Stimulated activated CD4-positive, alpha-beta T cell treated with anti-CD3 and anti-CD28 coated beads, Interleukin-15, amount 100 ng/mL, for 48 hours (primary cell): ENCODE measurements at places on chromosomes 3 and 15.
A peak's percentile ranks its signal among the peaks of the same experiment; 100 is the strongest.

GRCh38 chr3:18190646-18191045 is 234.5 kb downstream of the SATB1 start:
- no peak for DNase-seq

DNA sequence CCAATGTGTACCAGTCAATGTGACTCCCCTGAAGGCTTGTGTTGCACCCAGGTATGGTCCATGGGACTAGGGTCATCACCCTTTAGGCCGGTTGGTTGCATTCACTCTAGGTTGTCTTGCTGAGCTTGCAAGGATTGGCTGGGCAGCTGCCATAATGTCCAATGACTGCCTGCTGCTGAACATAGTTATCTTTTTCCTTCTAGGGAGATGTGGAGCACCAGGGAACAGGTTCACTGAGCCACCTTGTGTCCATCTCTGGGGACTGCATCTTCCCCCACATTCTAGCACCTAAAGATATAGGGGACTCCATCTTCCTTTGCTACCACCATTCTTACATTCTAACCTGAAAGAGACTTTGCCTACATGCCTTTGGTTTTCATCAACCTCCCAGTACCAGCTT is 580.4 kb upstream of the TBL1XR1 start:
- DNase-seq: peak; percentile 7

DNA sequence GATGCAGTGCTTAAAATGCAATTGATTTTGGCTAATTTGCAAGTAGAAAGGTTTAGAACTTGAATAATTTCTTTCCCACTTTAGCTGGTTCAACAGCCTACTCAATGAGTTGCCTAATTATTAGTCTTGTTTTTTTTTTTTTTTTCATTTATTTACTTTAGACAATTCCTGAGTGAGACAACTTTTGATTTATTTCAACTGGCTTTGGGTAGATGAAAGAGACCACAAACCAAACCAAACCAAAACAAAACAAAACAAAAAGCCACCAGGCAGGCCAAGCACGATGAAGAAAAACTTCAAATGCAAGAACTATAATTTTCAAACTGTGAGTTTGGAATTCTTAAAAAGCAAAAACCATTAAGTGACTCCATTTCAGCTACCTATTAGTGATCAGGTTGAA is 469.9 kb downstream of the GBE1 start:
- DNase-seq: no peak

- no peak for DNase-seq
These were observed 60.7 kb upstream of the HEG1 start for GRCh38 chr3:125116311-125117080.

DNA sequence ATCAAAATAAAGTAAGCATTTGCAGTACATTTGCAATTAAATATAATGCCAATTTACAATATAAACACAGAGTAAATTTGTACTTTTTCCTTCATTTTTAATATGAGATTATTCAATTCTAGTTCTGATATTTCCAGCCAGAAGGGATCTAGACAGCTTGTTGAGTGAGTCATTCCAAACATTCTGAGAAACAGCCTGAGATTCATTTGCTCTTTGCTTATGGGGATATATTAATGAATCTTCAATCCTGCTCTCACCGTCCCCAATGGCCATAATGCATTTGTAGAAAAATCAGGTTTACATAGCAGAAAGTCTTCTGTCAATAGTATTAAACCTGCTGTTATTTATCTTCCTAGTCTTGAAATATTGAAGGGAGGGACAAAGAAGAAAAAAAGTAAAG is 554.2 kb downstream of the TUSC7 start:
- no peak for DNase-seq

GRCh38 chr15:68983961-68984481 is 30.5 kb upstream of the NOX5 start:
- DNase-seq: no peak

- no peak for DNase-seq
These were observed 98.9 kb downstream of the DNAJB8 start for GRCh38 chr3:128367761-128368160.

DNA sequence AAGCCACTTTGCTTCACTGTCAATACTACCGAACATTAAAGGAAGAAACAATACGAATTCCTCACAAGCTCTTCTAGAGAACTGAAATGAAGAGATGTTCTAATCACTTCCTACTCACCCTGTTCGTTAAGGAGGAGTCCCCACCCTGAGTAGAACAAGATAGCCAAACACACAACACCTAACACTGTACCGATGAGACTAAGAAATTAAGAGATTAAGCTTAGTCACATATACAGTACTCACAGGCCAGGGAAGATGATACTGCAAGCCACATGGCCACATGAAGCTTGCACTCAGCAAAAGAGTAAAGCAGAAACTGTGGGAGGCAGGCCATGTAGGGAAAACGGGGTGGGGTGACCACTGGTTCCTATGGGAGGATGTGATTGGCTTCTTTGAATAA is 48.0 kb downstream of the CGGBP1 start:
- no peak for DNase-seq

DNA sequence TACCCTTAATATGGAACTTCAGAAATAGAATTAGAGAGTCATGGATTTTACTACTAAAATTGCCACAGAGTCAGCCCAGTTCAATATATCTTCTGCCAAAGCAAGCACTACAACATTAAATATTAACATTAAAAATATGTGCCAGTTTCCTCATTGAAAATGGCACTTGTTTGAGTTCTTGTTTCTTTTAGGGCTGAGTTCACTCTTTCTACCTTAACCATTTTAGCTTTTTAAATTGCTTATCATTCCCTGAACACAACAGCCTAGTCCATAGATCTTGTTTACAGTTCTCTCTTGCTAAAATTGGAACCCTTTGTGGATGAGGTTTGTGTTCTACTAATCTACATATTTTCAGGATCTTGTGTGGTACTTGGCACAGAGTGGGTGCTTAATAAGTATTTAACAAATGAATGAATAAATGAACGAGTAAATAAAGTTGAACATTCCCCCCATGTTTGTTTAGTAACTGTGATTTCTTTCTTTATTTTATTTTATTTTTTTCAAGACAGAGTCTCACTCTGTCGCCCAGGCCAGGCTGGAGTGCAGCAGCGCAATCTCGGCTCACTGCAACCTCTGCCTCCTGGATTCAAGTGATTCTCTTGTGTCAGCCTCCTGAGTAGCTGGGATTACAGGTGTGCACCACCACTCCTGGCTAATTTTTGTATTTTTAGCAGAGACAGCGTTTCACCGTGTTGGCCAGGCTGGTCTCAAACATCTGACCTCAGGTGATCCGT is 46.0 kb upstream of the SLC7A14 start:
- DNase-seq: no peak

GRCh38 chr3:190566043-190566933 is 52.4 kb downstream of the IL1RAP start:
- peak; percentile 78 for DNase-seq

DNA sequence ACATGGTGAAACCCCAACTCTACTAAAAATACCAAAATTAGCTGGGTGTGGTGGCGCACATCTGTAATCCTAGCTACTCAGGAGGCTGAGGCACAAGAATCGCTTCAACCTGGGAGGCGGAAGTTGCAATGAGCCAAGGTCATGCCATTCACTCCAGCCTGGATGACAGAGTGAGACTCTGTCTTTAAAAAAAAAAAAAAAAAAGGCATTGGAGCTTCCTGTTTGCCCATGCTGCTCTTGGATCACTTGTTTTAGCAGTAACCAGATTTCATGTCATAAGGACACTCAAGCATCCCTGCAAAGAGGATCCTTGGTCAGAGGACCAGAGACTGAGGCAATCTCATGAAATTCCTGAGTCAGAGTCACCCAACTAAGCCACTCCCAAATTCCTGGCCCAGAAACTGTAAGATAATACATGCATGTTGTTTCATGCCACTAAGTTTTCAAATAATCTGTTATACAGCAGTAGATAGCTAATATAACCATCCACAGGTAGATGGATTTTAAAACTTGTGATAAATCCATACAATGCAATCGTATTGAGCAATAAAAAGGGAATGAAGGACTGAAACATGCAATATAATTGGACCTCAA is 82.0 kb upstream of the XXYLT1 start:
- no peak for DNase-seq

- peak; percentile 81 for DNase-seq
These were observed at the start of gene BSN for GRCh38 chr3:49553692-49554632. TSS of gene BSN (plus strand) at chr3:49554477. CDS start at chr3:49554603, 126 bp downstream.

DNA sequence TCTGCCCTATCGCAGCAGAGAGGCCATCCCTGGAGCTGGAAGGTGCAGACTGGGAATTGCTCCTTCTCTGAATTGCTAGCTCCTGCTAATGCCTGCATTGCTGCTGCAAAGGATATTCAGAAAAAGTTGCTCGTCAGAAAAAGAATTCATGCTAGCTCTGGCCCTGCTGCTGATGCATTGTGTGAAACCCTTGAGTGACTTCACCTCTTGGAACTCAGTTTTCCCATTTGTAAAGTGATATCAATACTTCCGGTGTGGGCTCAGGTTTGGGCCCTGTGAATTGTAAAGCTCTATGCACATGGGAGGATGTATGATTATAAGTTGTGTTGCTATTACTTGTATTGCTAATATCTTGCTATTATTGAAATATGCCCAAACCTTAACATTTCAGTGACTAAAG is 11.4 kb downstream of the SQOR start:
- DNase-seq: no peak

- no peak for DNase-seq
These were observed 5.9 kb downstream of the CASR start for GRCh38 chr3:122189357-122189756.

GRCh38 chr15:69546182-69546581 is 93.6 kb downstream of the RPLP1 start:
- no peak for DNase-seq

- DNase-seq: no peak
These were observed 19.0 kb upstream of the CSTA start for GRCh38 chr3:122305818-122306621.

GRCh38 chr3:188664795-188665194 is 507.0 kb upstream of the TPRG1 start:
- no peak for DNase-seq

- no peak for DNase-seq
These were observed 192.2 kb downstream of the SUCLG2 start for GRCh38 chr3:67462187-67462586.

GRCh38 chr3:71050538-71051258 is 532.8 kb downstream of the FOXP1 start:
- DNase-seq: no peak

GRCh38 chr15:78540141-78540870 is at the start of gene PSMA4:
TSS of gene PSMA4 (plus strand) at chr15:78540444. CDS start at chr15:78541928, 1,484 bp downstream.
- peak; percentile 90 for DNase-seq

DNA sequence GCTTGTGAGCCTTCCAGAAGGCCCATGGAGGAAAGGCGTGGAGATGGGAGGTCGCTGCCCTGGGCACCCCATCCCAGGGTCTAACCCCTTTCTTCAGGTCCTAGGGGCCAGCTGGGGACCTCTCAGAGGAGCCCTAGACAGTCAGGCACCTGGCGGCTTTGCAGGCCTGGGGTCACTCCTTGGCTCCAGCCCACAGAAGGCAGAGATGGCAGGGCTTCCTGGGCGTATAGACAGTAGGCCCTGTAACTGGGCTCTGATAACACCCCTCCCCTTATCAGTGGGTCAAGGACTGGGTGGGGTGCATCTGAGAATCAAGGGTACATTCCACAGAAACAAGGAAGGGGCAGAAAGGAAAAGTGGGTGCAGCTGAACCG is 16.7 kb downstream of the ZDHHC19 start:
- DNase-seq: no peak

- no peak for DNase-seq
These were observed 837.5 kb downstream of the MCTP2 start for GRCh38 chr15:95068701-95069521.

- no peak for DNase-seq
These were observed 5.5 kb downstream of the B4GALT4 start for GRCh38 chr3:119235151-119235550.

DNA sequence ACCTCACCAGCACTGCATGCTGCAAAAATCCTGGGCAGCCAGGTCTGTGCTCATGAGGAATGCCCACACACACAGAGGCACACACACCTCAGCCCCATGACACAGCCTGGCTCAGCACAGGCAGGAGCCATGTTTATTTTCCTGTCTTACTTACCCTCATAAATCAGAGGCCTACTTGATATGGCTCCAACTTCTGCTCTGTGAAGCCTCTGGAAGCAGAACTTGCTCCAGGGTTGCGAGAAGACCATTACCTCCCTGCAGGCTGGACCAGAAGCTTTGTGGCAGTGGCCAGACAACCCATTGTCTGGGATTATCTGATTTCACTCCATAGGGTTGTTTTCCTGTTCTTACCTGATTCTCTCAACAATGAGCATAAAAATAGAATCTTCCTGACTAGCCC is 43.8 kb upstream of the CMTM8 start:
- no peak for DNase-seq

DNA sequence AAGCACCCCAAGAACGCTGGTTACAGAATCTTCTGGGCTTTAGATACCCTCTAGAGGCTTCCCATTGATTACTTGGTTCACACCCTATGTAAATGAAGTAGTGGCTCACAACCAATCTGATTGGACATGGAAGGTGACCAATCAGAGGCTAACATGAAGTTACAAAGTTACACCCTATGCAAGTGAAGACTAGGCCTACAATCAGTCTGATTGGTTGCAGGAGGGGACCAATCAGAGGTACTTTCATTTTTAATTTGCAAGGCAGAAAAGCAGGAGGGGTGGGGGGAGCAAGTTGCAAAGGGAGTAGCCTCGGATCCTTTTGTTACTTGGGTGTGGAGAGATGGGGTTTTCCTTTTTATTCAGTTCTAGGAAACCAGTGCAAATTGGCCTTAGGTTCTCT is 11.1 kb upstream of the RTP2 start:
- no peak for DNase-seq

DNA sequence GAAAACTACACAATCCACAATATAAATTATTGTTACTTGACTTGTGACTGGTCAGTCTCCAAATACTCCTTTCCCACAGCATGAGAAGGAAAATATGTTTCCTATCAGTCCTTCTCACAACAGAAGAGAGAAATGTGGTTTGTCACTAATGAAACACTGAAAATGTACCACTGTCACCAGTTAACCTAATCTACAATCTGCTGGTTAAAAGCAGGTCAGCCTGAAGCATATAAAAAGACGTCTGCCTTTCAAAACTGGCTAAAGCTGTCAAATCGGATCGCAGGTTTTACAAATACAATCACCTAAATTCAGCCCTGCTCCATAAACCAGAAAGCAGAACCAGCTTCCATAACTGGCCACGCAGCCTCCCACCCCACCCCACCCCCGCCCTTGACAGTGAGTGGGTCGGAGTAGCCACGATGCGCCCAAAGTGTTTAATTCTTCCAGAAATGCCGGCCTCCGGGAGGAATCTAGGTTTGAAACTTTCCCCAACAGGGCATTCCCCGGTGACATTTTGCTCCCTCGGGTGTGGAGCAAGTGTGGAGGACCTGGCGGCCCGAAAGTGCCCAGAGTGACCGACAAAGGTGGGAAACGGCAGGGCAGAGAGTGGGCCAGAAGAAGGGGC is 682 bp downstream of the ETFA start:
- no peak for DNase-seq

GRCh38 chr15:101329309-101329863 is 34.3 kb upstream of the SNRPA1 start:
- no peak for DNase-seq

DNA sequence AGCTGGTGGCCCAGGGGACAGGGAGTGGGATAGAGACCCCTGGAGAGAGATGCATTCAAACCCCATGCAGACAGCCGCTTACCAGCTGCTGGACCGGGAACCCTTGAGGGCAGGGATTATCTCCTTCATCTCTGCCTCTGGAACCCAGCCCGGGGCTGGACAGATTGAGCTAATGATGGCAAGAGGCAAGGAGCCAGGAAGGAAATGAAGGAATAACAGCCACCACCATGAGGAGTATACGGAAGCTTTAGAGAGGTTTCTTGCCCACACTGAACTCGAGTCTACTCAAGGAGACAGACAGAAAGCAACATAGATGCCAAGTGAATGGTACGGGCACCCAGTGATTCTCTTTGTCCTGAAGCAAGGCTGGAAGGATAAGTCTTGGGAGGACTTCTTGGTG is 23.2 kb downstream of the HAPLN3 start:
- DNase-seq: no peak

- no peak for DNase-seq
These were observed 1.5 kb downstream of the RHOA start for GRCh38 chr3:49410066-49410845.
